ENCODE measurements at places on chromosomes 16 and 17.

DNA sequence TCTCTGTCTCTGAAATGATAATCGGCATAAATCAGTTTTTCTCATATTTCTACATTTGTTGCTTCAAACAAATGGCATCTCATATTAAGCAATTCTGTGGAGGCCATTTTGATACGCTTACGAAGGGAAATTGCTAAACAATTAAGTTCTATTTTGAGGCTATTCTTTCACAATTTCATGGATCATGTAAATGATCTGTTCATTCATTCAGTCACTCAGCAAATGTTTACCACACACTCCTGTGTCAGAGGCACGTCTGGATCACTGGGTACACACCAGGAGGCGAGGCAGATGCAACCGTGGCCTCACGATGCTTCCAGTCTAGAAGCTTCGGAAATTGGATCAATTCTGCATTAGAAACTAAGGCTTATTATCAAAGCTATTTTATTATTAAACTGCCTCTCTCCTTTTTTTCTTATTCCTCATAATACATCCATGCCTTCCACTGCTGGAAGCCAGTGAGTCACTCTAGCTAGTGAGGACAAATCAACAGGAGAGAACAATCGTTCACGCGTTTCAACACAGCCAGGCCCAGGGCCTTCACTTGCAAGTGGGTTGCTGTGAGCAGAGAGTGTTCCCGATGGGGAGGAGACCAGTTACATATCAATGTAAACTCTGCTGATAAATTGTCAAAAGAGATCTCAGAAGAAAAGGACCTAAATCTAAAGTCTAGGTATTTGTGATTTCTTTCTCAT, 11.3 kb upstream of the SLC39A11 start:
- DNase-seq, result no peak

DNA sequence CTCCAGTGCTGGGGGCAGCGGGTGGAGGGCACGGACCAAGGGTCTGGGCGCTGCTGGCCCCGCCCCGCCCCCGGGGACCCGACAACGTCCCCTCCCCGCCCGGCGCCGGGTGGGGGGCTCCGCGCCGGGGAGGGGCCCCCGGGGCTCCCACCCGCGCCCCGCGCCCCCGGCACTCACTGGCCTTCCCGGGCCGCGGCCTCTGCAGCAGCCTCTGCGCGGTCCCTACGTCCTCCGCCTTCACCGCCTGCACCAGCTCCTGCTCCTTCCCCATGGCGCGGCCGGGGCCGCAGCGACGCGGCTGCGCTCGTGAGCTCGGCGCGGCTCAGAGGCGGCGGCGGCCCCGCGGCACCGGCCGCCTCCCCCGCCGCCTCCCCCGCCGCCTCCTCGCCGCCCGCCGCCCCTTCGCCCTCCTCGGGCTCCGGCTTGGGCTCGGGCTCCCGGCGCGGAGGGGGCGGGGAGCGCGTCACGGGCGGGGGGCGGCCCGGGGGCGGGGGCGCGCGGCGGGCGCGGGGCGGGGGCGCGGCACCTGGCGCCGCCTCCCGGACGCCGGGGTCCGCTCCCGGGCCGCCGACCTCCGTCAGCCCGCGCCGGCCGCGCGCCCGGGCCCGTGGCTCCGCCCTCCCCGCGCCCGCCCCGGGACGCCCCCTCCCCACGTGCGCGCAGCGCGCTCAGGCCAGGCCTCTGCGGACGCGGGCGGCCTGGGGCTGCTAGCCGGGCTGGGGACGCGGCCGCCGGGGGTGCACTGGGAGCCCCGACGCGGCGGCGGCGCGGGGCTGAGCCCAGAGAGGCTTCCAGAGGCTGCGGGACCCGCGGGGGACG, at the start of gene CASKIN1:
Gene CASKIN1 (minus strand): TSS at position 444 of the 819 bp plus-strand sequence. CDS start 173 bp downstream, at position 271.
- no peak for DNase-seq

GRCh38 chr17:34532281-34533065, 46.9 kb upstream of the TMEM132E start:
- no peak for DNase-seq

GRCh38 chr17:66115246-66115645, 76.7 kb downstream of the CEP112 start:
- DNase-seq, result no peak

DNA sequence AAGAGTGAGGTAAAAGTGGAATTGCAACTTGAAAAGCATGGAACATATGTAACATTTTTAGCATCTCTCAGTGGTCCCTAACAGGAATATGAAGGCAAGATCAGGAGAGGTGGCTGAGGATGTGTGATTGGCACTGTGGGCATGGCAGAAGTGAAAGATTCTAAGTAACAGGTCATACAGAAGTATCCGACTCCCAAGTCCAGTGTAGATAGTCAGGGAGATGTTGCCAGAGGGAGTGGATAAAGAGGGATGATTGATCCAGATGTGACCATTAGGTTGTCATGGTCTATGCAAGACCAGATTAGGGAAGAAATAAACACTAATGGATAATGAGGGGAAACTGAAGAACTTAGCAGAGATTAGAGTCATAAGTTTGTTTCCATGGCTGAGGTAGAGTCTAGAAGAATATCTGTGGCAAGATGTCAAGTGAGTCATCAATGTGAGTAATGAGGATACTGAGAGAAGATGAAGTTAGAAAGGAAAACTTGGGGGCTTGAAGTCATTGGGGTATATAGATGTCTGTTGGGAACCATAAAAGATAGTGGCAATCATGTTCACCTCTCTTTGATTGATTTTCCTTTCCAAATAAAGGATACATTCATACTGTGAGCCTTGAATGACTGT, 23.9 kb upstream of the CAPNS2 start:
- no peak for DNase-seq
